Epithelial cell of esophagus (primary cell): ENCODE measurements at places on chromosomes 3 and 15.

DNA sequence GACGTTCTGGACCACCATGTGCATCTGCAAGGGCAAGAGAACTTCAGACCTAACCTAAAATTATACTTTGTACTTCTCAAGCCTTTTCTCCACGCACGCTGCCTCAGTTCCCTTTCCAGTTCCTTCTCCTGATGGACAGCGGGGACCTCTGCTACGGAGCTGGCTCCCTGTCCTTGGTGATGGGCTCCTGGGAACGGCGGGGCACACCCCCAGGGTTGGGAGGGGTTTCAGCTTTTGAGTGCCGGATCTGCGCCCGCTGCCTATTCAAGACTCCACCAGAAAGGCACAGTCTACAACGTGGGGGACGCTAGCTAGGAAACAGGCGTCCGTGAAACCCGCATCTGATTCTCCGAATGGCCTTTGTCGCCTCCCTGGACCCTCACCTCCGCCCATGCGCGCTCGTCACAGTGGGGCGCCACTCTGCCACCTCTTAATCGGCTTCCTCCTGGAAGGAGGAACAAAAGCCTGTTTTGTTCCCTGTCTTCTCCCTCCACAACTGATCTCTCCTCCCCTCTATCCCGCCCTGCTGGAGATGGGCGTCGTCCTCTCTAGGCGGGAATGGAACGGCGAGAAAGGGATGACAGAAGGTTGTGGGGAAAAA is 2.2 kb downstream of the GPR149 start:
- no peak for DNase-seq

DNA sequence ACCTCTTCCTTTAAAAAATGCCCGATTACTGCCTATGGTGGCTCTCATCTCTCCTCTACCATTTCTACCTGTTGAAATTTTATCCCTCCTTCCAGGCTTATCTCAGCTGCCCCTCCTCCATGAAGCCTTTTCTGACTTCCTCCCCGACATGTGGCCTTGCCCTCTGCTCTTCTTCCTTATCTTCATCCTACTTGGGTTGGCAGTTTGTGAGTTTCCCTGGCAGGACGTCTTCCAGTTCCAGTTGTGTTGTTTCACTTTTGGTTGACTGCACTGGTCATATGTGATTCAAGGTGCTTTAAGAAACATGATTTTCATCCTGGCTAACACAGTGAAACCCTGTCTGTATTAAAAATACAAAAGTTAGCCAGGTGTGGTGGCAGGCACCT is 4.4 kb downstream of the DLL4 start:
- no peak for DNase-seq

GRCh38 chr3:146050691-146051090 is 110.3 kb downstream of the PLOD2 start:
- no peak for DNase-seq

DNA sequence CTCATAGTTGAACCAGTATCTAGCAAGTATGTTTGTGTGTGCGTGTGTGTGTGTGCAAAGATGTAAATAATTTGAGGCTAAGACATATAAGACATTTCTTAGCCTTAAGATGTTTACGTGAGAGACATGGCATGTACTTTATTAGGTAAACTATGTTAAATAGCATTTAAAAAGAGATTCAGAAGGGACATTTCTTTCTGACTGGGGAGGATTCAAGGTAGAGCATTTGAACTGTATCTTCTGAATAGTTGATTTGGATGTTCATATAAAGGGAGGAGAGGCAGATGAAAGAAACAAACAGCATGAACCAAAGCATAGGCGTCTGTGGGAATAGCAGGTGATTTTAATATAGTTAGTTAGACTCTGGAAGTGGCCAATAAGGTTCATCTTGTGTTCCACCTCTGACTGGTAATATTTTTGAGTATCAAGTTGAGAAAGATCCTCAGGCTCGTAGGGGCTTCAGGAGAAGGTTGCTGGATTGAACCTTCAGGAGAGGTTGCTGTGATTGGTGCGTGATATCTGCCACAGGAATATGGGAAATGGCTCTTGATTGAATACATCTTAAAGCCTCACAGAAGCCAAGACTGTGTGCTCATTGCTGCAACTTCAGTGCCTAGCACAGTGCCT is 12.6 kb downstream of the NFKBIZ start:
- peak; percentile 46 for DNase-seq

DNA sequence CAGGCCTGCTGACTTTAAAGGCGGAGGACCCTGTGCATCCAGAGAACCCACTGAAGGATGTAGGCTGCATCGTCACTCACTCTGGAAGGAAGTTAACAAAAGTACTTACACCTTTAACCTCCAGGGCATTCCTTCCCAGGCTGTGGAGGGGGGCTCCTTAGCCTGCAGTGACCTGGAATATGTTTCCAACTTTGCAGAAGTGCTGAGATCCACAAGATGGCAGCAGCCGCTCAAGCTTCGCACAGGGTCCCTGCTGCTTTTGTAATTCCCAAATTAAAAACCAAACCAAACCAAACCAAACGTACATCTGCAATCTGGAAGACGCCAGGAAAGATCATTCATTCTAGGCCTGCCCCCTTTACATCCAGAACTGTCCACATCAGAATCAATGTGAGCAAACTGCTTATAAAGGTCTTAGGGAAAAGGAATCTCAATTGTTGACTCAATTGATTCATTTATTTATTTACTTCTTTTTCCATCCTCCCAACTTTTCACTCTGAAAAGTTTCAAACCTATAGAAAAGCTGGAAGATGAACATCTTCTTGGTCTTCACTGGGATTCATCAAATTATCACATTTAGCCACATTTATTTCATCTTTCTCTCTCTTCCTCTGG is 70.5 kb upstream of the KLHL25 start:
- peak; percentile 52 for DNase-seq

DNA sequence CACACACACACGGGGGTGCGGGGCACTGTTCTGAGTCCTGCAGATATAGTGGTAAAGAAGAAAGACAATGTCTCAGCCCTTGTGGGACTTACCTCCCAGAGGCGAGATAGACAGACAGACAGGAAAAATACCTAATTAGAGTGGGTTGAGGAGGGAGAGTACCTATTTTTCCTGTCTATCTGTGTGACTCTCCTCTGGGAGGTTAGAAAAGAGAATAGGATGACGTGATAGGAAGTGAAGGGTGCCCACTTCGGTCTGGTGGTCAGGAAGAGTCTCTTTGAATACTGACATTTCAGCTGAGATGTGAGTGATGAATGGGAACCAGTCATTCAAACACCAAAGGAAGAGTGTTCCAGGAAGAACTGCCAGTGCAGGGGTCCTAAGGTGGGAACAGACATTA is 4.1 kb upstream of the APOD start:
- DNase-seq, result no peak

GRCh38 chr15:83110381-83110780 is 2.9 kb downstream of the TM6SF1 start:
- DNase-seq, result no peak

GRCh38 chr3:36777424-36778218 is 13.3 kb upstream of the DCLK3 start:
- DNase-seq, result no peak

GRCh38 chr3:139280027-139280671 is 63.7 kb upstream of the MRPS22 start:
- no peak for DNase-seq

- no peak for DNase-seq
These were observed 12.9 kb upstream of the ANKRD28 start for GRCh38 chr3:15810702-15811101.

- DNase-seq, result no peak
These were observed 130.6 kb downstream of the TCF12 start for GRCh38 chr15:57048930-57049549.

DNA sequence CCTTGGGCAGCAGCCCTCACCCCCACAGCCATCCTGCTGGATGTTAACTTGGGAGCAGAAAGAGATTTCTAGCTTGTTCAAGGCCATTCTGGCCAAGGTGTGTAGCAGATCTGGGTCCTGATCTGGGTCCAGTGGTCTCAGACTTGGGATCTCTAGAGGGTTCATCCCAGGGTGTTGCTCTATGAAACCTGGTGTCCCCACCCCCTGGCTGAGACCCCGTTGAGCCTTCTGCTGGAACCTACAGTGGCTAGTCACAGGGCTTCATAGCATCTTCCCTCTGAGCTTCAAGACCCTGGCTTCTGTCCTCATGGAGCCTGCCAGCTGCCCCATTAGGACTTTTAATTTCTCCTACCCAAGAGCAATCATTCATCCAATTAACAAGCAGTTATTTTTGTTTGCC is 64.3 kb downstream of the EPHB1 start:
- no peak for DNase-seq

- DNase-seq, result no peak
These were observed 151.1 kb downstream of the DOCK3 start for GRCh38 chr3:50825841-50826240.

DNA sequence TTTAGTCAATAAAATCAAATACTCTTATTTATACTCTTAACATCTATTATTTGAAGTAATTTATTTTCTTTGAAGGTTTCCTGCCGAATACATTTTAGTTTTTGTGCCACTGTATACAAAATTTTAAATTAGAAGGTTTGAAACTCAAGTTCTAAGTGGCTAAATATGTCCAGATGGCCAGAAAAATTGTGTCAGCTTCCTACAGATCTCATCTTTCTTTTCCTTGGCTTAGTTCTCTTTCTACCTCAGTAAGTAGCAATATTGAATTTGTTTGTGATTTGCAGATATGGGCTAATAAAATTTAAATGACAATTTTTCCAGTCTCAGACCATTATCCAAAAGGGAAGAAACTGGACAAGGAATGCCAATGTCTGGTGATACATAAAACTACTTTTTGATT is 452.1 kb downstream of the ROBO2 start:
- no peak for DNase-seq

DNA sequence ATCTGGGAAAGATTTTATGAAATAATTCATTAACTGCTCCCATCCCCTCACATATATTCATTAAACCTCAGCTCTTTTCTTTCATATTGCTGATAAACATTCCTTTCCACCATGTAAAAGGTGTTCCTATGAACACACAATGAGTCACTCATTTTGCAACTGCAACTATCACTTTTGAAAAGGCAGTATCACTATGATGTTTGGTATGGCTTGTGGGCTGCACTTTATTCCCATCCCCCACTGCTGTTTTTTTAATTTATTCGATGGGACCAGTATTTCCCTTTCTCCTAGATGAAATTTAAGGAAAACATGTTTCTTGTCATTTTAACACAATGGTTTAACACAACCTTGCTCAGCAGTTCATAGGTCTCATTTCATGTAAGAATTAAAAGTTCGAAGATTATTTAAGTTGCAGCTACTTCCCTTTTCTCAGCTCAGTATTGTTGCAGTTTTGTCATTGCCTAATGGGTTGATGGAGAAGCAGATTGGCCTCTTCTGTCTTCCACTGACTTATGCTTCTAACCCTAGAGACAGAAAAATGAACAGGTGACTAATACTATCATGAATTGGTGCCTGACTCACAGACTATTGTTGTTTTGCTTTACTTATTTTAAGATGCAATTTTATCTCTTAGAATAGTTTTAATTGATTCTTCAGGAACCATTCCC is 280.3 kb downstream of the ZPLD1 start:
- peak; percentile 89 for DNase-seq

- peak; percentile 90 for DNase-seq
These were observed 123.1 kb upstream of the STRIT1 start for GRCh38 chr3:155416500-155417118.

- peak; percentile 24 for DNase-seq
These were observed 801 bp upstream of the NGRN start for GRCh38 chr15:90264671-90265070.

GRCh38 chr3:112640276-112640929 is 540 bp downstream of the CCDC80 start:
- DNase-seq, result peak; percentile 91

GRCh38 chr3:155231792-155232191 is 61.7 kb downstream of the STRIT1 start:
- DNase-seq, result no peak

DNA sequence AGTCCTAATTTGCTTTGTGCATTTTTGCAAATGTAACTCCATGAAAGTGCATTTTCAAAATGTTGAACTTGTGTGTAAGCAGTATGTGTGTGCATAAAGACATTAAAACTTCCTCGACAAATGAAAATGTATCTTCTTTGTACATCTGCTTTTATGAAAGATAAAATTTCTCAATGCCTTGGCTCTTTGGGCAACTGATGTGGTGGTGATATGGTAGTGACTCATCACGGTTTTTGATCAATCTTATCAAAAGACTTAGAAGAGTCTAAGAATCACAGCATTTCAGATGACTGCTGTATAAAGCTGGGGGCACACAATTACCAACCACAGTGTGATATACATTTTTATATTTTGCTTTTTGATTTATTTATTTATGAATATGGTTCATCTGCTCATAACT is 5.4 kb upstream of the MASP1 start:
- no peak for DNase-seq

- peak; percentile 91 for DNase-seq
These were observed 19.0 kb downstream of the SYNM start for GRCh38 chr15:99123713-99124451.
